ENCODE measurements at places on chromosomes 5 and 9.

DNA sequence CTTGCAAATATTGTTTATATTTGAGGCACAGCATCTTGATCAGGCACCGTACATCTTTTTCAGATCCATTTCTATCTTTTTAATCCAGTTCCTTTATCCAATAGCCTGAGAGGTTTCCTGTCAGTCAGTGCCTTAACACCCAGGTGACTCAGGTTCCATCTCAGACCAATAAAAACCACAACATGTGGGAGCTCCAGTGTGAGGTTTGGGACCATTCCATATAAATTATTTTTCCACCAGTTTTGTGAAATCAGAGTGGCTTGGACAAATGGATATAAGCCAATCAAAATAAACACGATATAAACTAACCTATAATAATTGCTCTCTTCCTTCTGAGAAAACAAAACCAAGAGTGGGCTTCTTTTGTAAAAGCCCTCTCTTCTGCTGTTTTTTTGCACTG lies 351.3 kb downstream of the NTRK2 start:
- DNase-seq: no peak

- DNase-seq: no peak
Observed at GRCh38 chr5:83530193-83530592, 58.6 kb downstream of the VCAN start.

- DNase-seq: no peak
Observed at GRCh38 chr5:124131466-124131865, 615.0 kb downstream of the ZNF608 start.

GRCh38 chr5:135880278-135880677 lies 15.4 kb downstream of the IL9 start:
- DNase-seq: no peak

DNA sequence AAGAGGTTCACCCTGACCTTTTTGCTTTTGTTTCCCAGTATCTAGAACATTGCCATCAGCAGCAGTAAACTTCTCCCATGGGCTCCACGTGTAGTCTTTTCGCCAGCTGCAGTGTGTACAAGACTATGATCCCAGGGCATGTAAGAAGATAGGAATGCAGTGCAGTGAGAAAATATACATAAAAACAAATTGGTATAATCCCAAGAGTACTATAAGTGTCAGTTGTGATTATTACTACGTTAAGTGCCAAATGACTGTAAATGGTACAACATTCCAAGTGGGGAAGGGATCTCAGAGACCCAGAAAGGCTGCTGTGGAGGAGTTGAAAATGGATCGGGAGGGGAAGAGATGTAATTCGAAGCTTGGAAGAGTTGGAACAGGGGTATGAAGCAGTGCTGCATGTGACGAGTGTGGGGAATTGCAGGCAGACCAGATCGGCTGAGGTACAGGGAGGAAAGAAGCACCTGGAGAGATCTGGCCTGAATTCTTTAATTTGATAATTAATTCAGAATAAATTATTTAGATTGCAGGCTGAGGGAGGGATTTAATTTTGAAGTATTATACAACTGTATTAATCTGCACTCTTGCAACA lies 95.1 kb downstream of the FBXL7 start:
- no peak for DNase-seq

- DNase-seq: no peak
Observed at GRCh38 chr5:19067741-19068140, 920.3 kb downstream of the CDH18 start.

DNA sequence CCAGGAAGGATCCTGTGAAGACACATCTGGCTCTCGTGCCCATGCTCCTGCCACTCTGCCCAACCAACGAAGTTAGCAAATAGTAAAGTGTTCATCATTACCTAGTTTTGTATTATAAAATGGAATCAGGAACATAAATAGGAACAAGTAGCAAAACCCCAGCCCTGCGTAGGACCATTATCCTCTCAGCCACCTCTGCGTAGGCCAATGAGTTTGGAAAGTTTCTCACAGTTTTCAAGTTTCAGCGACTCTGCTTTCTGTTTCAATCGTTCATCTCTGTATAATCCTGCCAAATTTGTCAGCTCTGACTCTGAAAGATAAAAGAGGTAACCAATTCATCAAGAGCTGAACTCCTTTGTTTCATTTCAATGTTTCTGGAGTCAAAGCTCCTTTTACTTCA lies 10.1 kb upstream of the SPATA24 start:
- DNase-seq: no peak

DNA sequence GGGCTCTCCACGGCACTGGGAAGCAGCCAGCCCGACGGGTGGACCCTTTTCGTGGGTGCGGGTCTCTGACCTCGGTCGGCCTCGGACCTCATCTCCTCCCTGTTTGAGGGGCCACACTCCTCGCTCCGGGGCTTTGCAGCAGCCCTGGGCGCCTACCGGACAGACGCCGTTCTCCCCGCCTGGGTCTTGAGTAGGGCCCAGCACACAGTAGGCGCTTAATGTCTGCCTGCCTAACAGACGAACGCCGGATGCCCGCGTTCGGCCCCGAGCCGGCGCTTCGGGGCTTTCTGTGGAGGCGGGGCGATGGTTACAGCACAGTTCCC lies 842 bp upstream of the GTF3C5 start:
- DNase-seq: no peak

DNA sequence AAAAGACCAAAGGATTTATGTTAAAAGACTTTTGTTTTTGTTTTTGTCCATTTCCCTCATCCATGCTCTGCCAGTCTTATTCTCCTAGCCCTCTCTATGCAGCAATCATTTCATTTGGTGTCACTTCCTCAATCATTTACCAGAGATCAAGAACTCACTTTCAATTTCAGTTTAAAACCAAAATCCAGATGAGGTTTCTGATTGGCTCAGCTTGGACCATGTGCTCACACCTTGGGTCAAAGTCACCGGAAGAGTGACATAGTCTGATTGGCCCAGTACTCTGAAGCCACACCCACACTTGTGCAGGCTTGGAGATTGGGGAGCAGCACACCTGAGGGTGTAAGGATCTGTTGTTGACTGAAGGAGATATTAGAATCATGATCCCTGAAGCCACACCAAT lies 79.6 kb downstream of the TLR4 start:
- no peak for DNase-seq
